Kasumi-1 (cell line): ENCODE measurements at places on chromosomes 1 and 21.

- no peak for DNase-seq
These were observed 44.5 kb upstream of the PPIH start for GRCh38 chr1:42613803-42614131.

GRCh38 chr1:246365708-246366107 lies 141.4 kb downstream of the SMYD3 start:
- no peak for DNase-seq

GRCh38 chr1:118201524-118201923 lies 16.5 kb upstream of the SPAG17 start:
- no peak for DNase-seq

DNA sequence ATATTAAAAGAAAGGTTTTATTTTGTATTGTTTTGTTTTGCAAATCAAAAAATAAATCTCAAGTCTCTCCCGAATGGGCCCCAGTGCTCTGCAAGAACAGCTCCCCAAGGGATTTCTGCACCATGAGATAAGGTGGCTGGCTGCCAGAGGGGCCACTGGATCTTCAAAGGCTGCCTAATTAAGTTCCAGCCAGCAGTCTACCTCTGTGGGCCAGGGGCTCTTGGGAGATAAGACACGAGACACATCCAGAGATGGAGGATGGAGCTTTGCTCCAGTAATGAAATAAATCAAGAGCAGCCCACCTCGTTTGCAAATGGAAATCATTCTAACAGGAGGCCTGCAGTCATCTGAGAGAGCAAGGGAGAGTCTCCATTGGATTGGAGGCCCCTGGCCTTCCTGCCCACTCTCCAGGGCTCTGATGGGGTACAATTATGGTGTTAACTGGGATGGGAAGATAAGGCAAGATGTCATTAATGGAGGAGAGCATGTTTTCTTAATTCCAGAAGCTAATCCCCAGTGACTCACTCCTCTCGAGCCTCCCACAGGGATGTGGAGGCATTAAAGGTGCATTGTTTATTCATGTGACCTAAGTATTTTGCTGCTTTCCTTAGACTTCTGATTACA lies 155.2 kb upstream of the KAZN start:
- DNase-seq = no peak

DNA sequence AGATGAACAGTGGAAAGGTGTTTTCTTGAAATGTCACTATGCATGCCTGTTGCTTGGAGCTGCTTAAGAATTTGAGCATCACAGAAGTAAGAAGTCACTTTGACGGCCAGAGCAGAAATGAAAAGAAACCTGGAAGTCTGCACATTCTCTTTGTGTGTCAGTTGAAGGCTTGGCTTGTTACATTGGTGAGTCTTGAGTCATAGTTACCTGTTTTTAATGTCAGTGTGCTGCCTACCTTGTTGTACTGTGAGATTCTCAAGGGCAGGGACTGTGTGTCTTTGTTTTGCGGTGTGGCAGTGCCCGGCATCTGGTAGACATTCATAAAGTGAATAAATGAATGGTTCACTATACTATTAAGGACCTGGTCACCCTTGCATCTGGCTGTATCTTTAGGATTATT lies 9.9 kb downstream of the OTUD3 start:
- no peak for DNase-seq

DNA sequence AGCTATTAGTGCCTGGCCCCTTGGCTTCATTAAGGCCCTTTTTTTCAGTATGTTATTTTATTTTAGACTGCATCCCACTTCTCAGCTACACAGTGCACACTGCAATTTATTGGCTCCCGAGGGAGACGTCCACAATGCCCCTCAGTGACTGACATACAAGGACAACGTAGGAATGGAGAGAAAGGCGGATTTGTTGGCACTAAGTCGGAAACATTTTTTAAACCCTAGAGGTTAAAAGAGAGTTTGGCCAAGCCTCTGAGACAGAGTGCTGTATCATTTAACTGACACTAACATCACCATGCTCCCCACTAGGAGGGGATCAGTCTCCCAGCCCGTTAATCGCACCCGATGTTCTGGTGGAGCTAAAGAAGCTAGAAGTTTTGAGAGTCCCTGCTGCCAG lies 45.7 kb upstream of the FOXD3 start:
- no peak for DNase-seq
